Activated T-cell treated with anti-CD3 and anti-CD28 coated beads for 48 hours (primary cell): ENCODE measurements at places on chromosomes 7 and 10.

DNA sequence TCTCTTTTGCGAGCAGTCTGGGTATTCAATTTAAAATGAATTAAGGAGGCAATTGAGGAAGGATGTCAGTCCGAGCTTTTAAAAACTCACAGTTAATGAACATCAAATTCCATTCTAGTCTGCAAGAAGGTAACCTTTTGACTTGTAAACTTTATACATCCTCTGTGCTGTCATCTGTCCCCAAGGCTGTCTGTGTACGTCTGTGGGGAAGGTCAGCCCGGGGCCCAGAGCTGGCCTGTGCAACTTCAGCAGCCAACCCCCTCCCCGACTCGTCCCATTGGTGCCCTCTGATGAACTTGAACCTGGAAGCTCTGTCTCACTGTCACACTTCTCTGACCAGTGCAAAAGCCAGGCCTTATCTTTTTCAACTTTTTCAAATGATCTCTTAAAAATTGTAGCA is 80.3 kb downstream of the CCDC3 start:
- no peak for DNase-seq

DNA sequence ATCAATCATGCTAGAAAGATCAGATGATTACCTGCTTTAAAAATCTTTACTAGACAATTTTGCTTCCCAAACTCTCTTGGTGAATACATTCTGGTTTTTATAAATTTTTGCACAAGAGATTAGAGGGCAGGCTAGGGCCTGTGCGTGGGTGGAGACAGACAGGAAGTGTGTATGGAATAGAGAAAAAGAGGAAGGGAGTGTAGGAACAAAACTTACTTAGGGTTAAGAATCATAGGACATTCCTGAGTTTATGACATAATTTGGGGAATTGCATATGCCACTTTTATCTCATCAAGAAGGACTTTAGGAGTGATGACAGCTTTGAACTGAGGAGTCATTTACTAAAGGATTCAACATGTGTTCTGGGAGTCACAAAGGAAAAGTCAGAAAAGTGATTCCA is 31.3 kb downstream of the LAMB1 start:
- no peak for DNase-seq

GRCh38 chr7:98387544-98388226 is 13.2 kb downstream of the BAIAP2L1 start:
- no peak for DNase-seq

- no peak for DNase-seq
These were observed 44.2 kb upstream of the SLC35G1 start for GRCh38 chr10:93849593-93849992.

GRCh38 chr10:89837165-89838043 is 136.0 kb downstream of the KIF20B start:
- DNase-seq = peak; percentile 10

DNA sequence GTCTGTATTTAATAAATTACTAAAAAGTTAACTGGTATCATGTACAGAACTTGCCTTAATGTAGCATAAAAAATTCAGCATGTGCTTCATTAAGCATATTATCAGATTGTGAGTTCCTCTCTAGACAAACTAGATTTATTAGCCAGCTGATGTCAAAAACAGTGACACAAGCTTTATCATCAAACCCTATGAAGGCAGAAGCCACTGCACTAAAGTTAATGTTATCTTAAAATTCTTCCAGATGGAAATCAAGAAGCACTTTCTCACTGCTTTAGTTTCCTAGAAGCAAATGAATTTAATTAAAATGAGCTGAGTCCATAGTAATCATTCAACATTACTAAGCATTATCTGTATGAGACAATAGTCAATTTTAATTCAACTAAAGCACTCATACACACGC is 96.4 kb downstream of the ARHGAP12 start:
- no peak for DNase-seq
